ENCODE measurements at places on chromosomes 6 and 20.

DNA sequence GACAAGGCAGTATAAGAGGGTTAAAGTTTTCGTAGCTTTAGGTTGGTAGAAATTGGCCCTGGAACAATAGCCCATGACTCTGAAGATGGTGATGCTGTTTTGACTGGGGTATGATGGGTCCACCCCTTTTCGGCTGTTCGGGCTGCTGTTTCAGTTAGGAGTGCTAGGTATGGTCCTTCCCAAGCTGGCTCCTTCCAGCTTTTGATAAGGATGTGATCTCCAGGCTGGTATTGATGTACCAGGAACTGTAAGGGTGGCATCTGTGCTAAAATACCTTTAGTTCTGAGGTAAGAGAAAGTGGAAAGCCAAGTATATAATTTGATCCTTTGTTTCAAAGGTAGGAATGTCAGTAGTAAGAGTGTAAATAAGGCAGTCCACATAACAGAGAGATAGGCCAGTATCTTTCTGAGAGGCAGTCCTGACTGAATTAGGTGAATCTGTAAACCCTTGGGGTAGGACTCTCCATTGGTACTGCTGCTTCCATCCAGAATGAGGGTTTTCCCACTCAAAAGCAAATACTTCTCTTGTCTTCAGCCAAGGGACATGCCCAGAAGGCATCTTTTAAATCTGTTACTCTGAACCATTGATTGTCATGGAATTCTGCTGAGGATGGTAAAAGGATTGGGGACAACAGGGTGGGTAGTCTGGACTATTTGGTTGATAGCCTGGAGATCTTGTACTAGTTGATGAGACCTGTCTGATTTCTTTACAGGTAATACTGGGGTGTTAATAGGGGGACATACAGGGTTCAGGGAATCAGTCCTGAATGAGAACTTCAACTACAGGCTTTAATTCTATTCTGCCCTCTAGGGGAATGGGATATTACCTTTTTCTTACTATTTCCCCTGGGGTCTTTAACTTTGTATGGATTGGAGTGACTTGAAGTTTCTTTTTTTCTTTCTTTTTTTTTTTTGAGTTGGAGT, 6.1 kb upstream of the ZNFX1 start:
- no peak for DNase-seq

GRCh38 chr6:72588155-72588554, 33.7 kb upstream of the KCNQ5 start:
- DNase-seq = no peak

GRCh38 chr6:25995507-25995906, 32.9 kb downstream of the TRIM38 start:
- peak; percentile 14 for DNase-seq

DNA sequence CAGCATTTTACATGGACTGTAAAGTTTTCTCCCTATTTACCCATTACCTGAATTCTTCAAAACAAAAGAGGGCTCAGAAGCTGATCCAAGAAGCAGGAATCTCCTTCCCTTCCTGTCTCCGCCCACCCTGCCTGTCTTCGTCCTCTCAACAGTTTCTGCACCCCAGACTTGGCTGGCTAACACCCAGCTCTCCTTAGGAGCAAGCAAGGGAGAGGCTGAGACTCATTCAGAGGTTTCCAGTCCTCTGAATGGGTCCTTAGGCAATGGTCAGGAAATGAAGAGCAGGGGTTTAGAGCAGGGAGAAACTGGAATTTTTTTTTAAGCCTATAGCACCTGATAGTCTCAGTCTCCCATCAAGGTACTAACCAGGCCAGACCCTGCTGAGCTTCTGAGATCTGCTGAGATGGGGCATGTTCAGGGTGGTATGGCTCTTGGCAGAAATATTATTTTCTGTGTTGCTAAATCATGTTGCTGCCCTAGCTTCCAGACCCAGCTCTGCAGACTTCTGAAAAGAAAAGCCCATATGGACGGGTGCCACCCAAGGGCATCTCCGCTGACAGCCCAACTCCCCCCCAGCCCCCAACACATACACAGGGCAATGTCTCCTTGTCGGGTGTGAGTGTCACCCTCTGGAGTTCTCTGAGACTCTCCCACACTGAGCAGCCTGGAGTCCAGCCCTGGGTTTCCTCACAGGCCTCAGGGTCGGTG, 74.6 kb upstream of the CD93 start:
- no peak for DNase-seq

DNA sequence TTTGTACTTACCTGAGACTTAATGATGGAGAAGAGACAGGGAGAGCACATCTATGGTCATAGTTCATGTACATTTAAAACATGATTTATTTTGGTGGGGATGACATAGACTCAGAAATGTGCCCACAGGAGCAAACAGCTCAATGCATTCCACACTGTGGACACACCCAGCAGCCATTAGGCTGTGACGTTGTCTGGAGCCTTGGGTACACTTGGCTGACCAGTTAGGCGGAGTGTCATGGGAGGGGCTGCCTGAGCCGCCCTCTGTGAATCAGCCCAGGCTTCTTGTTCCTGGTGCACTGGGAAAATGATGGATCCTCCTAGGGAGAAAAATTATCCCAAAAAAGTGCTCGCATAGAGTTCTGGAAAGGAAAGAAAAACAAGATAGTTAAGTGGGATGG, 231.0 kb upstream of the GMDS start:
- DNase-seq = no peak

GRCh38 chr6:63597141-63598048, 25.1 kb downstream of the LOC128125822 start:
- no peak for DNase-seq

DNA sequence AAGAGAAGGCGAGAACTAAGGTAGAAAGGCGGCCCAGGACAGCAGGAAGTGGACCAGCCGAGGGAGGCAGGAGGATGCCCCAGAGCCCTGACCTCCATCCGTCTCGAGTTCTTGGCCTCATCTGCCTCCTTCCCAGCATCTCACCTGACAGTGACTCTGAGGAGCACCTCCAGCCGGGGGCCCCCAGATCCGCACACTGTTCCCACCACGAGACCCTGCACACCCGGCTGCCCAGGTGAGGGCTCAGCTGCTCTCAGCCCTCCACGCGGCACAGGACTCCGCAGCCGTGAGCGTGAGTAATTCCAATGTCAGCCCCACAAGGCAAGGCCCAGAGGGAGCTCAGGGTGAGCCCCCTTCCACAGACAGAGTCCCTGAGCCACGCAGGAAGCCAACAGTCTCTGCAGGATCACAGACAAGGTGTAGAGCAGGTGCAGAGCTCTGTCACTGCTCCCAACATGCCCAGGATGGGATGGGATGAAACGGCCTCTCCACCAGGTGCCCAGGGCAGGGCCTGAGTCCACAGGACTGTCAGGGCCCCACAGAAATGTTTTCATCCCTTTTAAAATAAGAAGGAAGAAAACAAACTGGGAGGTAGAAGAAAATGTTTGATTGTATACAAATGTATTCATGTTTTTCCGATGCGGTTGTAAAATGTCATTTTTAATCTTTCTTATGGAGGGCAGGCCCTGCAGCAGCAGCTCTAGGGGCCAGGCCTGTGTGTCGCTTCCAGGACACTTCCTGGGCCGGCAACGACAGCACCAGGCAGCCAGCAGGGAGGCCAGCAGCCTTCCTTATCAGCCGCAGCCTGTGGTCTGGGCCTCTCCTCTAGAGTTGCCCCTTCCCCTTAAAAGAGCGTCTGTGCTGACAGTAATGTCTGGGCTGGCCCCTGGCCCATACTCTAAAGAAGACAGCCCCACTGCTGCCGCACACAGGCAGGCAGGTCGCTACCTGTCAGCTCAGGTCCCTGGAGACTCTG, 66.9 kb downstream of the DLL1 start:
- DNase-seq = no peak

DNA sequence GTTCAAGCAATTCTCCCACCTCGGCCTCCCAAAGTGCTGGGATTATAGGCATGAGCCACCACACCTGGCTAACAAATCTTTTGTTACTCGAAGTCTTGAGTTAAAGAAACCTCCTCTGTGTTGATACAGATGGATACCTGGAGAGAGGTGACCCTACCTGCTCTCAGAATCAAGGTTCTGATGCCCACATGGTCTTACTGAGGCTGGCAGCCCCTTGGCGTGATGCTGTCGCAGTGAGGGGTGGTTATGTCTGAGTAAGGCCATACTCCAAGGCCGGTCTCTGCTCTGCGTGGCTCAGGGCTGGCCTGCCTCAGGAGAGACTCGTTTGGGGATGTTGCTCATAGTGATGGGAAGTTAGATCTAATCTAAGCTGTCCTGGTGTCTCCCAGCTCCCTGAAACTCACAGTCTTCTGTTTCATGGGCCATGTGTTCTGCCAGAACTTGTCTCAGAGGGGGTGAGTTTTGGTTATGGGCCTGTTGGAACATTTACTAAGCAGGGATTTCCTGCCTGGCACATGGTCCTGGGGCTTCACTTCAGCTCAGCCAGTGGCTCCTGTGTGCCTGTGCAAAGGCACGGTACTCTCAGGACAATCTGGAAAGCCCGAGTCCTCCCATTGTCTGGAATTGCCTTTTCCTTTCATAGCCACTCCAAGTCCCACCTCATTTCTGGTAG, 17.5 kb upstream of the TRAF3IP2 start:
- DNase-seq = no peak

DNA sequence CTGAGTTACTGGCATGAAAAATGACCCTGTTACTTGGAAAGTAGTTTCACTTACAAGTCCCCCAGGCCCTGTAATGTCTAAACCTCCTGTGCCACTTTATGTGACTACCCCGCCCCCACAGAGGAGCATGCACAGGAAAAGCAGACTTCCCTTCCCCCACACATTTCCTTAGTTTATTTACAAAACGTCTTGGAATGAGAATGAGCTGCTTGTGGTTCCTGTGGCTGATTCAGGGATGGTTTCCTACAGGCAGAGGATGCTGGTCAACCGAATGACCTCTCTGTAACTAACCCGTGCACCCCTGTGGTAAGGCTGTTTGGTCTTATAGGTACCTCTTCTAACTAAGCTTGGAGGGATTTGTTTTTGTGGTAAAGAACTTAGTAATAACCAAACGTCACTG, 28.5 kb downstream of the RSPO3 start:
- no peak for DNase-seq

DNA sequence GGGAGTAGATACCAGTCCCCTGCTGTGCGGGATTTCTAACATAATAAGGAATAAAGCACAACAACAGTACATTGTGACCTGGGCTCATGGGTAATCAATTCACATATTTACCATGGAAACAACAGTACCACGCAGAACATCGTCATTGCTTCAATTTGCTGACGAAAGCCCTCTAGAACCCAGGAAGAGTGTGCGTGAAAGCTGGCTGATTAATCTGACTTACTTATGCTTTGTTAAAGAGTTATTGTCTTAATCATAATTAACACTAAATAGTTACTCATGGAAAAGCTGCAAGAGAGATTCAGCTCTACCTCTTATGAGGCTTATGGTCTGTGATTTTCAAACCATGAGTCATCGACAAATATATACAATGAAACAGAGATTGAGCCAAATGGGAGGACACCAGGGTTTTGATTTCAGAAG, 644.3 kb upstream of the AGPAT4 start:
- no peak for DNase-seq

GRCh38 chr20:16918366-16918765, 170.2 kb downstream of the OTOR start:
- no peak for DNase-seq

- no peak for DNase-seq
Measured at GRCh38 chr6:126880964-126881363, 237.5 kb upstream of the RSPO3 start.

DNA sequence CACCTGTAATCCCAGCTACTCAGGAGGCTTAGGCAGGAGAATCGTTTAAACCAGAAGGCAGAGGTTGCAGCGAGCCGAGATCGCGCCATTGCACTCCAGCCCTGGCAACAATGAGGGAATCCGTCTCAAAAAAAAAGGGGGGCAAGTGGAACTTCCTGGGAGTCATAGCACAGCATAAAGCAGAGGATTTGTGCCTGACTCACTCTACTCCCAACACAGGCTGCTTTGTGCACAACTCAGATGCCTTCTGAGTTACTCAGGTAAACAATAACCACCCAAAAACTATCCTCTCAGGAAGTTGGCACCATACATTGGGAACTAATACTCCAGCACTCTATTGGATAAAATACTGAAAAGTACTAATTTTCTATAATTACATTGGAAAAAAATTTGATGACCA, 2.5 kb upstream of the TMEM244 start:
- no peak for DNase-seq

DNA sequence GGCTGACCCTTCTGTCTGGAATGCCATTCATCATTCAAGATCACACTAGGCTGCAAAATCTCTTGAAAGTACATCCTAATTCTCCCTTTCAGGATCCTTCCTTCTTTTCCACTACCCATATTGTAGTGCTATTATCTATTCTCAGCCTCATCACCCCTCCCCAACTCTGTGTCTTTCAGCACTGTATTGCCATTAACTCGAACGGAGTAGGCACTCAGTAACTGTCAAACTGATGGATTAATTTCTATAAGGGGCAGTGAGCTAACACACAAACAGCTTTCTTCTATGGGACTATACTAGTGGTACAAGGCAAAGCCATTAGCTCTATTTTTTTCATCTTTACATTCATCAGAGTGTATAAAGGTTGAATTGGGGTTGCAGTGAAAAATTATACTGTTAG, 46.6 kb downstream of the LAMA4 start:
- no peak for DNase-seq

GRCh38 chr6:132118144-132118543, 167.0 kb upstream of the CCN2 start:
- no peak for DNase-seq

DNA sequence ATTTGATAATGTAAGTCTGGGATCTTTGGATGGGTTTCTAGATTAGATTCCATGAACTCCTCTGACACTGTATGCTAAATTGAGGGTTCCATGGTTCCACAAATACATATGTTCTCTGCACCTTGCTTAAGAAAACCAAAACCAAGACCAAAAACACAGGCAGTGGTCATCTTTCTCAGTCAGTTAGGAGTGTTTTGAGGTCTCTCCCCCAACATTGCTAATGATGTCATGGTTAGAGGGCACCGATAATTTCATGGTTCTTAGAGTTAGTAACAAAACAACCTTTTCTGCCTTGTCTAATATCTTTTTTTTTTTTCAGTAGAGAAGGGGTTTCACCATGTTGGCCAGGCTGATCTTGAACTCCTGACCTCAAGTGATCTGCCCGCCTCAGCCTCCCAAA, 44.5 kb downstream of the ARID1B start:
- DNase-seq = no peak

DNA sequence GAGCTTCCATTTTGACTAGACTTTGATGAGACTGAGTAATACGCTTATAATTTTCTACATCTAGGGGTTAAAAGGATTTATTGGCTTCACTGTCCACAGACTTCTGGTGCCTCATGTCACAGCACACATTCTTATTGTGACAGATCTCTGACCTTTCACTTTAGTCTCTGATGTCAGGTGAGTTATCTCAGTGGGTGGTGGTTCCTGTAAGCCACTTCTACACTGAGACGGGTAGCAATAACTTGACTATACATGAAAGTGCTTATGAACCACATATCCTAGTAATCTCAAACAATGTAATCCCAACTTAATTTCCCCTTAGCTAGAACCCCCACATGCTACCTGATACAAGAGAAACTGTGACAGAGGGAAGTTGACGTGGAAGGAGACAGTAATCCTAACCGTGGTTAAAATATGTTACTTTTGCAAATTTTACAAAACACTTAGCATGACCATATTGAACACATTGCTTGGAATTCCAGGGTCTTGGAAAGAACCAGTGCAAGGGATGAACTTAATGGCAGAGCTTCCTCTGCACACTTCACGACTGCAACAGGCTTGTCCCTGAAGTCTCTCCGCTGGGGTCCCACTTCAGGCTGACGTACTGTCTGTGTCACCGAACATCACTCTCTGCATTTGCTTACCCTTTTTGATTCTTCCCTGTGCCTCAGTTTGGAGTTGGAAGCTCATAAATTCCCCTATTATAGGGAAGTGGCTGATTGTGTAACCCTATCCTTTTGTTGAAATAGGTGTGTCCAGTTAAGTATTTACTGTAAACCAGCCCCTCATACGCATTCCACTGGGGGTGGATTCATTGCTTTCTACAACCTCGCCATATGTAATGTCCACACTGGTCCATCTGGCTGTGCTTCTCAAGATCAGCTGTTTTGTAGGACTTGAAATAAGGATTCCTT, 6.4 kb upstream of the TRIM40 start:
- DNase-seq = no peak

Measured in Kasumi-1 (cell line).